ENCODE measurements at places on chromosomes 3 and 15. TPM values are rescaled to one million over a fixed set of nuclear protein-coding genes. Genes with fewer than 3 reads are reported as not detected.

Gene RHCG
- total RNA-seq, result not detected

Gene AGTR1
- total RNA-seq, result 2.2 TPM

- DNase-seq, result no peak
- H3K4me3 ChIP-seq, result no peak overlapping the region
- no peak overlapping the region for H3K27ac ChIP-seq
- peaks cover 5% of the 10 kb centered on the region for H3K4me1 ChIP-seq
- no peaks in the 10 kb centered on the region for H3K36me3 ChIP-seq
These were observed 78.0 kb downstream of the MYH15 start for GRCh38 chr3:108432431-108432830.

DNA sequence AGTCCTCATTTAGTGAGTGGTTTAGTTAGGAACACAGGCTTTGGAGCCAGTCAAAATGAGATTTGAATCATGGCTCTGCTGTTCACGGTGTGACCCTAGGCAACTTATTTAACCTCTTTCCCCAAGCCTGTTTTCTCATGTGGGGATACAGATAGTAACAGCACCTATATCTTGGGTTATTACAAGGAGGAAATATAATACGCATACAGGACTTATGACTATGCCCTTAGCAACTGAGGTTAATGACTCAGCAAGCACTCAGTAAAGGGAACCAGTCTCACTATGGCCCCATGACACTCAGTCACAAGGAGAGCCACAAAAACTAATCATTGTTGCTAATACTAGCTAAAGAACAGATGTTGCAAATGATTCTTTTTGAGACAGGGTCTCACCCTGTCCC, 45.9 kb downstream of the SUMF1 start:
- no peak for DNase-seq
- no peaks in the 10 kb centered on the region for H3K27me3 ChIP-seq
- no peaks in the 10 kb centered on the region for H3K36me3 ChIP-seq
- peaks cover 57% of the 10 kb centered on the region for H3K4me1 ChIP-seq

Gene GOLGA8Q
- total RNA-seq, result 3.2 TPM

DNA sequence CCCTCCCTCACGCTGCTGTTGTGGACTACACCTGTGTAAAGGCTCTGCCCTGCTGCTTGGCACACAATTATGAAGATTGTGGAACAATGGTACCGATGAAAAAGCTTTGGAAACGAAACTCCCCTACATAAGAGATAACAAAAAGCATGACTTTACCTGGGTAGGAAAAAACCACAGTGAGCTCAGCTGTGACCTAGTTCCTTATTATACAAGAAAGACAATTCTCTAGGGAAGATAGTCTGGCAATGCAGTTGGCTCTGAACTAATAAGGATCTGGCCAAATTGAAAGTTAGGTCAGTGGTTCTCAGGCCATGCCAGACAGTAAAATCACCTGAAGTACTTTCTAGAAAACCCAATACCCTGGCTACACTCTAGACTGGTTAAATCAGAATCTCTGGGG, 16.1 kb downstream of the CLEC3B start:
- no peaks in the 10 kb centered on the region for H3K27me3 ChIP-seq
- no peaks in the 10 kb centered on the region for H3K36me3 ChIP-seq
- no peak overlapping the region for H3K4me3 ChIP-seq
- H3K27ac ChIP-seq, result no peak overlapping the region

DNA sequence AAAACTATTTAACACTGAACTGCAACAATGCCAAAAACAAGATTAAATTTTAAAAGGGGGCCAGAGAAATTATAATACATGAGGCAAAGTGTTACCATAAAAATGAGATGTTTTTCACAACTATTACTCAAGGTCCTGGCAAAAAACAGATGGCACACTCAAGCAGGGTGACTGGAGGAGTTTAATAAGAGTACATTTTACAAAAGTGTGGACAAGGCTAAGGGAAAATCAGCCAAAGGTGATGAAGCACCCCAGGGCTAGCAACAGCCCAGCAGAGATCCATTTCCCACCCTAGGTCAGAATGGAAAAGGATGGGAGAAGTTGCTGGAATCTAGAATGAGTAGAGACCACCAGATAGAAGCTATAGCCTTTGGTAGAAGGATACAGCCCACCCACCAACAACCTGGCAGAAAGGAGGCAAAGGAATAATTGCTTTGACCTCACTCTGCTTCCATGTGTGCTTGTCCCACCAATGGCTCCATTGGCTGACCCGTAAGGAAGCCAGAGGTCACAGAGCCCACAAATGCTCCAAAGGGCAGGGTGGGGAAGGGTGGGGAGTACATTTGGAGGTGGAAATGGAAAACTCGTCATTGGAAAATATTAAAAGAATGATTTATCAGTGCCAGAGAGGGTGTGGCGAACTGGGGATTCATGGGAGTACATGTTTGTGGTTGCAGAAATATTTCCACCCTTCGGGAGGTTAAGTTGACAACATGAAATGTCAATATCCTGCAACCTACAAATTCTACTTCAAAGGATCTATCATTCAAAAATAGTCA, 161.0 kb upstream of the UBE2E2 start:
- no peak overlapping the region for H3K27ac ChIP-seq
- H3K36me3 ChIP-seq, result peaks cover 12% of the 10 kb centered on the region
- no peaks in the 10 kb centered on the region for H3K27me3 ChIP-seq
- peaks cover 43% of the 10 kb centered on the region for H3K4me1 ChIP-seq
- no peak overlapping the region for H3K4me3 ChIP-seq

Gene TOP2B
- total RNA-seq, result 73.2 TPM

All from chondrocyte (in vitro differentiated cells).